ENCODE measurements at places on chromosomes 13 and 19. TPM values are rescaled to one million over a fixed set of nuclear protein-coding genes. Genes with fewer than 3 reads are reported as not detected.
A peak's percentile ranks its signal among the peaks of the same experiment; 100 is the strongest.

DNA sequence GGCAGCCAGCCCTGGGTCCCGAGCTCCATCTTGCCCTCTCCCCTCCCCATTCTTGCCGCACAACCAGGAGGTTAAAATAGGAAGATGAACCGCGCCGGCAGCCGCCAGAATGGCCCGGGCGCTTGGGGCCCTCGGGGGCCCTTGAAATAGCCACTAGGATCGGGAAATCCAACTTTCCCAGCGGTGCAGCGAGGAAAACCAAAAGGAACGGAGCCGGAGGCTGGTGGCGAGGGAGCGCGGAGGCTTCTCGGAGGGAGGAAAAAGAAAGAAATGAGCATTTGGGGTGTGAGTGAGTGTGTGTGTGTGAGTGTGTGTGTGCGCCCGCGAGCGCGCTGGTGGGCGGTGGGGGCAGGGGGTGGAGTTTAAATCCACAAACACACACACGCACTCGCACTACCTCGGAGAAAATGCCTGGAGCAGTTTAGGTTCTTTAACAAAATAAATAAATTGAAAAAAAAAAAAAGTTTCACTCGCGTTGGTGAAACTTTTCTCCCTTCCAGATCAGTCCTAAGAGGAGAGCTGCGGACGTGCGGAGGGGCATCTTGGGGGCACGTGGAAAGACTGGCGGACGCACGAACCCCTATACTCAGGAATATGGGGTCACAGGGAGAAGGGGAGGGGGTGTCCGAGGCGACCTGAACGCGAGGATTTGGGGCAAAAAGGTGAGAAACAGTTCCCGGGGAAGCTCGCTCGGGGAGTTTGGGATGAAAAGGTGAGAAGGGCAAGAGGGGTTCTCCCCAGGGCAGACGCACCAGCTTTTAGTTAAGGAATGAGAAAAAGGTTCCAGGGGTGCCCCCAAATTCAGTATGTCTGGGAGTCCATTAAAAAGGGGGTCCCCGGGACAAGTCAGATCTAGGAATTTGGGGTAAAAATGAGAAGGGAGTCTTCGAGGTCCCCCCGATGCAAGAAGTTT lies 1.3 kb downstream of the RFX2 start:
- peak; percentile 70 for DNase-seq
- peak overlapping the region; percentile 29 for H3K4me3 ChIP-seq
- H3K27me3 ChIP-seq = peaks cover 15% of the 10 kb centered on the region
- peaks cover 21% of the 10 kb centered on the region for H3K4me1 ChIP-seq
- no peaks in the 10 kb centered on the region for H3K36me3 ChIP-seq
- H3K27ac ChIP-seq = no peak overlapping the region

The IGFL3 gene
- total RNA-seq = not detected

DNA sequence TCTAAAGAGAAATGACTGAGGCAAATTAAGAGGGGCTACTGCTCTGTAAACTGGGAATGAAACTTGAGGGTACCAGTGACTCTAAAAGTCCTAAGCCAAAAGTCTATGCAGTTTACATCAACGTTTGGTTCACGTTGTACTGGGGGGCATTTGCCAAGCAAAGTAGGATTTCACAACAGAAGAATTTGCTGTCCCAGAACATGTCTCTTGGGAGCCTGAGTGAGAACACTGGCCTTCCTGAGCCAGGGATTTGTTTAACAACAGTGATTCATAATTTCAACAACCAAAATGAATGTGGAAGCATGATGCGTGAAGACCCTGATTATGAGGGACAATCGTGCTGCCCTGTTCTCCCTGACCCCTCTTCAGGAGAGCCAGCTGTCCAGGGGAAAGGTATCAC lies 178.0 kb downstream of the OXGR1 start:
- no peaks in the 10 kb centered on the region for H3K27me3 ChIP-seq
- no peaks in the 10 kb centered on the region for H3K4me1 ChIP-seq
- DNase-seq = no peak
- no peaks in the 10 kb centered on the region for H3K36me3 ChIP-seq
- no peak overlapping the region for H3K27ac ChIP-seq

DNA sequence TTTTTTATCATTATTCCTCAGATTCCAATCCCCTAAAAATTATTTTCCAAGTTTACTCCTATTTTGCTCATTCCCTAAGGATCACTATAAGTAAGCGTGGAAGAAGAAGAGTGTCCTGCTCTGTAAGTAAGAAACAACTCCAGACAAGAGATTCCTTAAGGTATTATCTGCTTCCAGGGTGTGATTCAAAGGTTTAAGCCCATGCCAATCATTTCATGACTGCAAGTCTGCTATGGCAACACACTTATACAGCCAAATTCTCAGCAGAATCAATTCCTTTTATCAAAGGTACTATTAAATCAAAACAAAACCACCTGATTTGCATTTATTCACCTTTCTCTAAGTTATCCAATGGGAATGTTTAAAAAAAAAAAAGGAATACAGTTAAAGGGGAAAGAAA lies 43.7 kb downstream of the FOXO1 start:
- H3K27me3 ChIP-seq = no peaks in the 10 kb centered on the region
- no peak overlapping the region for H3K4me3 ChIP-seq
- peaks cover 1% of the 10 kb centered on the region for H3K36me3 ChIP-seq
- peak overlapping the region; percentile 14 for H3K27ac ChIP-seq

DNA sequence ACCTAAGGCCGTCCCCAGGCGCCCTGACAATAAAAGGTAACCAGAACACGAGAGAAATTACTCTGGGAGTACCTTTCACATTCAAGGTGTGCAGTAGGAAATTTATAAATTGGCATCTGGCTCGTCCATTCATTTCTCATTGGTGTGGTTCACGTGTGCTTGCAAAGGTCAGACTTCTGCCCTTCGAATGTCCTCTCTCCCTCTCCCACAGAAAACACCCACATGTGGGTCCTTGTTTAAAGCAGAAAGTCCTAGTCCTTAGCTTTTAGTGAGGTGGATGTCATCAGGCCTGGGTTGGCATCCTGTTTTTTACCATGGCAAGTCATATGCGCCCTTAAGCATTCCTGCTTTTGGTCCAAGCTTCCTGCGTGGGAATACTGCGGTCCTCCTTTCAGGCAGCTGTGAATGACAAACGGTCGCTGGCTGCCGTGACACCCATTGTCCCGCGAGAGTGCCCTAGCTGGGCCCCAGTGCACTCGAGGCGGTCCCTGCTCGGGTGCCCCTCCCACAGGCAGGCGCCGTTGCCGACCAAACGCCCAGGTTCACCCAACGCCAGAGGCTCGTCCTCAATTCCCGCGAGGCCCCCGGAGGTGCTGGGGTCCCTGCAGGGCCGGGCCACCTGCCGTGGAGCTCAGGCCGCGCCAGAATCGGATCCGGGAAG lies at the start of gene NUDT19:
TSS of gene NUDT19 (plus strand) at position 531 of the 661 bp plus-strand sequence. CDS start 140 bp downstream, outside the sequence.
- H3K4me3 ChIP-seq = peak within 1 kb of the TSS; percentile 66
- no peaks in the 10 kb centered on the region for H3K36me3 ChIP-seq
- DNase-seq = peak; percentile 82

The SIGLEC7 gene
- total RNA-seq = not detected

- H3K4me1 ChIP-seq = peaks cover 11% of the 10 kb centered on the region
- H3K27me3 ChIP-seq = no peaks in the 10 kb centered on the region
- no peak overlapping the region for H3K4me3 ChIP-seq
- H3K27ac ChIP-seq = no peak overlapping the region
These were observed 121.2 kb downstream of the LMO7 start for GRCh38 chr13:75757336-75757735.

The ZNF442 gene
- total RNA-seq = 6.9 TPM

- peaks cover 4% of the 10 kb centered on the region for H3K4me1 ChIP-seq
- H3K27ac ChIP-seq = no peak overlapping the region
- peak; percentile 47 for DNase-seq
- no peaks in the 10 kb centered on the region for H3K36me3 ChIP-seq
These were observed 14.5 kb downstream of the ARHGEF7 start for GRCh38 chr13:111129465-111130115.

- H3K27me3 ChIP-seq = no peaks in the 10 kb centered on the region
- peak overlapping the region; percentile 52 for H3K27ac ChIP-seq
- peak overlapping the region; percentile 74 for H3K4me3 ChIP-seq
- DNase-seq = peak; percentile 76
- H3K36me3 ChIP-seq = peaks cover 16% of the 10 kb centered on the region
These were observed 685 bp downstream of the TCF3 start for GRCh38 chr19:1651568-1652291.

The ZNF575 gene
- 4.0 TPM for total RNA-seq

The SIGLEC14 gene
- total RNA-seq = 9.2 TPM

The PPFIA3 gene
- total RNA-seq = 0.80 TPM

- no peak for DNase-seq
- H3K4me1 ChIP-seq = no peaks in the 10 kb centered on the region
- no peaks in the 10 kb centered on the region for H3K36me3 ChIP-seq
- H3K27ac ChIP-seq = no peak overlapping the region
- H3K27me3 ChIP-seq = no peaks in the 10 kb centered on the region
- H3K4me3 ChIP-seq = no peak overlapping the region
These were observed 19.7 kb downstream of the ADGRE3 start for GRCh38 chr19:14654786-14655560.

DNA sequence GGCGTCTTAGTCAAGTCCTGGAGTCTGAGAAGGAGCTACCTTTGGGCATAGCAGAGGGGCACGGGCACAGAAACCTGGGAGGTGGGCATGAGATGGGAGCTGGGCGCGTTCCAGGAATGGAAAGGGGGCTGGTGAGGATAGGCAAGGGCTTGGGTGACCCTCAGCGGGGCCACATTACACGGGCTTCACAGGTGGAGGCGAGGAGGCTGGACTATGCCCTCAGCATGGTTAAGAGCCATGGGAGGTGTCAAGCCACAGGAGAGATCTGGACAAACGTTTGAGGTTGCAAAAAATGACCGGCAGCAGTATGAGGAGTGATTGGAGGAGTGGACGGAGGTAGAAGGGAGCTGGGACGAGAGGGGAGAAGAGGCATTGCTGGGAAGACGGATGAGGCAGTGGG lies 21.5 kb downstream of the NECTIN2 start:
- DNase-seq = no peak
- H3K27ac ChIP-seq = no peak overlapping the region
- H3K36me3 ChIP-seq = no peaks in the 10 kb centered on the region
- H3K4me1 ChIP-seq = no peaks in the 10 kb centered on the region

- peaks cover 63% of the 10 kb centered on the region for H3K4me1 ChIP-seq
- no peak overlapping the region for H3K27ac ChIP-seq
- H3K36me3 ChIP-seq = peaks cover 25% of the 10 kb centered on the region
- H3K27me3 ChIP-seq = no peaks in the 10 kb centered on the region
These were observed 38.5 kb downstream of the NAXD start for GRCh38 chr13:110653851-110654250.

DNA sequence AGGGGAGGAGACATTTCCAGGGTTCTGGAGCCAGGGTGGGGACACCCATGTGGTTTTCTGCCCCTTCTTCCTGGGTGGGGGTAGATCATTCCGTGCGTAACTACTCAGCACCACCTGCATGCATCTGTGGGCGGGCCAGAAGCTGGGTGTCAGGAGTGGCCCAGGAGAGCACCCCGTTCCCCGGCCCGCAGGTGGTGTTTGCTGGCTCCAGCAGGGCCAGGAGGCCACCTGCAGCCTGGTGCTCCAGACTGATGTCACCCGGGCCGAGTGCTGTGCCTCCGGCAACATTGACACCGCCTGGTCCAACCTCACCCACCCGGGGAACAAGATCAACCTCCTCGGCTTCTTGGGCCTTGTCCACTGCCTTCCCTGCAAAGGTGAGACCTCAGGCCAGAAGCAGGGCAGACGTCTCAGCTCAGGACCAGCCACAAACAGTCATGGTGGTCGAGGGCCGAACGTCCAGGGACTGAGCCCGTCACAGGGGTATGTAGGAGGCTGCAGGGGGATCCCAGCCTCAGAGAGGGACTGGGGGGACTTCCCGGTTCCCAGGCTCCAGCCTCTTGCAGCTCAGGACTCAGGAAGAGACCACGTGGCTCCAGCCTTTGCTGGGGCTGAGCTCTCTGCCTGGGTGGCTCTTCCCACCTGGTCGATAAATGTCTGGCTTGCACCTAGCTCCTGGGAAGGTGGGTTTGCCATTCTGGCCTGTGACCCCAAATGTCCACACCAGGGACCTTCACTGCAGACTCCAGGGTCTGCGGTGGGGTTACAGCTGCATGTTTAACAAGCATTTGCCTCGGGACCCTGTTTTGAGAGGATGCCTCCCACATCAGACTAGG lies 1.6 kb downstream of the FSTL3 start:
- peaks cover 38% of the 10 kb centered on the region for H3K27me3 ChIP-seq
- no peaks in the 10 kb centered on the region for H3K36me3 ChIP-seq
- no peak overlapping the region for H3K27ac ChIP-seq

The UBL5 gene
- total RNA-seq = 183 TPM
